ENCODE measurements at places on chromosomes 7 and 10.

- DNase-seq: no peak
Observed at GRCh38 chr10:87590705-87591588, 68.7 kb upstream of the PAPSS2 start.

GRCh38 chr7:137992550-137993394 lies 9.1 kb downstream of the CREB3L2 start:
- no peak for DNase-seq

- DNase-seq: no peak
Observed at GRCh38 chr7:74199551-74200355, 10.1 kb upstream of the LAT2 start.

GRCh38 chr7:36614959-36615358 lies 109.3 kb downstream of the AOAH start:
- DNase-seq: no peak

DNA sequence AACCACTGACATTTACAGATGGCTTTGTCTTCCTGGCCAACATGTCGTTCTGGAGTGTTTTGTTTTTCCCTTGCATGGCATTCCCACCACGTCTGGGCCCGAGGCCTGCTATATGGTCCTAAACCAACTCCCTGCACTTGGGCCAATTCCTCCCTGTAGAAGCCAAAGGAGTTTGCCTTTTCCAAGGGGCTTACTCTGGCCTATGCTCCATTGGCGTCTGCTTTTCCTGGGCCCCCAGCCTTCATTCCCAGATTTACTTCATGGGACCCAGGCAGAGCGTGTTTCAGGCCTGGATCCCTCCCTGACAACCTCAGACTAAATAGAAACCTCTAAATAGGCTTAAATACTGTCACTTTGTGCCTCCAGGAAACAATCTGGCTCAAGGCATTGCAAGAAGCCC lies 60.7 kb downstream of the MINDY4 start:
- no peak for DNase-seq

DNA sequence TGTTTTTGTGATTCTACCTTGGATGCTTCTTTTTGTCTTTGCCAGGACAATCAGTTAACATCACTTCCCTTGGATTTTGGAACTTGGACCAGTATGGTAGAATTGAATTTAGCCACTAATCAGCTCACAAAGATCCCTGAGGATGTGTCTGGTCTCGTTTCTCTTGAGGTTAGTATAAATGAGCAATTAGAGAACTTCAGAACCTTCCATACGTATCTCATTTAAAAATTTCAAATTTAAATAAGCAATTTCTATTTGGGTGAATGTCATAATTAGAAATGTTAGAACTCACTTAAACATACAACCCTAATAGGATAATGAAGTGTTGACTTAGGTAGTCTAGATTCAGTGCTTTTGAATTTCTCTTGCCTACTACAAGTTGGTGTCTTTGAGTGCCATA lies 69.3 kb upstream of the ADRA2A start:
- no peak for DNase-seq

DNA sequence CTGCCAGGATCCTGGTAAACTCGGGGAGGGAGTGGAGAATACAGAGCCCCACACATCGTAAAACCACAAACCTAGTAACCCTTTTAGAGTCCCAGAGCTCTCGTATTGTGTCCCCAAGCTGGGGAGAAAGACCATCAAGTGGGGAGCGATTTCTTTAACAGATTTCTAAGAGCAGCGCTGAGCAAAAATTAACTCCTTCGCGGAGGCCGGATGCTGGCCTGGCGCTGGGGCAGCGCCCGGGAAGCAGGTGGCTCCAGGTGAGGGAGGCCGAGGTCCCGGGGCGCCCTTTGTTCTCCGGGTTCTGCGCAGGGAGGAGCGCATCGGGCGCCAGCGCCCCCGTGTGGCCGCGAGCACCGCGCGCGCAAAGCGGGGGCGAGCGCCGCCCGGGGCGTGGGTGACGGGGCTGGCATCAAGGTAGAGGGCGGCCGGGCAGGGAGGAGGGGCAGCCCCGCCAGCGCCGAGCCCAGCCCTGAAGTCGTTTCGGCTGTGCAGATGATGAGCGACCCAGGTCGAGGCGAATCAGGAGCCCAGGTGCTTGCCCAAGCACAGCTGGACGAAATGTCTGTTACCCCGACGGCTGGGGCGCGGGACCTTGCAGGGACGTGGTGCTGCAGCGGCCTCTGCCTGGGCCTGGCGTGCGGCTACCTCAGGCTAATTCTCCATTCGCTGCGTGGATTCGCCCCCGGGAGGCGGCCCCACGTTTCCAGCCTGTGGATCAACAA lies 10.4 kb upstream of the FGFR2 start:
- no peak for DNase-seq

DNA sequence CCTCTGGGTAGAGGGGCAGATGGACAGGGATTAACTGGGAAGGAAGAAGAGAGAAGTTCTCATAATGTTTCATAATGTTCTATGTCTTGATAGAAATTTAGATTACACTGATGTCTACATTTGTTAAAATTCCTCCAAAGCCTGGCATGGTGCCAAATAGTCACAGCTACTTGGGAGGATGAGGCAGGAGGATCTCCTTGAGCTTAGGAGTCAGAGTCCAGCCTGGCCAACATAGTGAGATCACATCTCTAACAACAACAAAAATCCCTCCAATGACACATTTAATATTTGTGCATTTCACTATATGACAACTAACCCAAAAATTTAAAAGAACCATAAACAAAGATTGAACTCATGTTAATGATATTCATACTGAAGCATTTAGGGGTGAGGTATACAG lies 33.0 kb upstream of the PPP1R3C start:
- no peak for DNase-seq

- DNase-seq: no peak
Observed at GRCh38 chr7:27933671-27934565, 194.0 kb downstream of the TAX1BP1 start.

- DNase-seq: no peak
Observed at GRCh38 chr7:130732980-130733930, 752 bp downstream of the KLF14 start.

- no peak for DNase-seq
Observed at GRCh38 chr10:2401459-2401858, 664.1 kb upstream of the ADARB2 start.

DNA sequence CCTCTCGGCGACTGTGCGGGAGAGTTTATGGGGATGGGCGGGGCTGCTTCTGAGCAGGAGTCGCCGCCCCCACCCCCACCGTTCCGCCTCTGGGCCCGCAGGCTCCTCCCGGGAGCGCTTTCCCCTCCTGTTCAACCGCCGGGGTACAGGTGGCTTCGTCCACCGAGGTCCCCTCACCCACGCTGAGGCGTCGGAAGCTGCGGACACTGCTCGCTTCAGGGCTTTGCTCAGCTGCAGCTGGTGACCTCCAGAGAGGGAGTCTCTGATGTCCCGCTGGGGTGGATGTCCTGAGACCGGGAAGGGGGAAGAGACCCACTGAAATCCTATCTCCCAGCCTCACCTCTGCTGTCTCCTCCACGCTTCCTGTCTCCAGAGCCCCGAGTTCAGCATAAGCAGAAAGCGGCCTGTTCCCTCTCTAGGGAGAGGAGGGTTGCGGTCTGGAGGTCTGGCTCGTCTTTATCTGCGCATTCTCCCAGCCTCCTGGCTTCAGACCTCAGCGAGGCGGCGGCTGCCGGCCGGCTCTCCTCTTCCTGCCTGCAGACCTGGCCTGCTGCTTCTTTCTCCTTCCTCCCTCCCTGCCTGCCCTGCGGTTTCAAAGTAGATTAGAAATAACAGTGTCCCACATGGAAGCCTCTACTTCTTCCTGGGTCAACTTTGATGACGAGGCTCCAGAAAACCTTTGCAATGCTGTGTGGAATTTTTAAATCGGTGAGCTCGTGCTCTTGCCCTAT lies 1.8 kb downstream of the CYP2E1 start:
- no peak for DNase-seq

DNA sequence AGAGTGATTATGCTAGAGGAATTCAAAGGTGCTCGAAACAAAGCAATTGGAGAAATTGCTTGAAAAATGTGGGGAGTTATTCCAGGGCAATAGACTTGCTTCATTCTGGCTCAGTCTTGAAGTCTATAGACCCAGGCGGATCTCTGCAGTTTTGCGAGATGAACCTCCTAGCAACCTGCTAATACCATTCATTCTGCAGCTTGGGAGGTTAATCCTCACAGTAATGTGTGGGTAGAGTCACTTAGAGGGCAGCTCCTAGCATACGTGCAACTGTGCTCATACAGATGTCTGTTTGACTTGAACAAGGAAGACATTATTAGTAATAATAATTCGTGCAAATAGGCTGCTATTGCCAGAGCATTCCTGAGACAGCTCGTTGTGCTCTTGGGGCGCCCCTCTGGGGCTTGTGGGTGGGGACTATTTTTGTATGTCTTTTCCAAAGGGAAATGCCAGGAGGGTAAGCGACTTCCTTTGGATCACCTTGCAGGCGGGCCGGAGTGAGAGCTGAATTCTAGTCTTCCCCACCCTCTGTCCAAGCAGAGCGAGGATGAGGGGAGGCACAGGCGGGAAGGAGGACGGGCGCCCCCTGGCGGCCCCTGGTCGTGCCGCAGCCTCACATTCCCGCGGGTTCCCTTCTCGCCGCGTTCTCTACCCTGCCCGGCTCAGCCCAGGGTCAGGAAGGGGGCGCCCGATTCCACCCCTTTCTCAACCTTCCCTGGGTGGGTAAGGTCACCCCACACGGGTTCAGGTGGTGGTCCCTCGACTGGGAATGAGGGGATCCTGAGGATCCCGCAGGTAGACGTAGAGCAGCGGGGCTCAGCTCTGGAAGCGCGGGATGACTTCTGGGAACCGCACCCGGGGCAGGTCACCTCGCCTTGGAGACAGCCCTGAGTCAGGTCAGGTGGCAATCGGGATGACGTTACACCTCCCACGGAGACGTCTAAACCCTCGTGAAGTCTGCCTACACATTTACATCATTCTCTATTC lies 241.5 kb downstream of the PHTF2 start:
- peak; percentile 15 for DNase-seq

GRCh38 chr7:80428161-80429054 lies 83.5 kb downstream of the GNAT3 start:
- DNase-seq: no peak

GRCh38 chr10:102647443-102648268 lies 3.4 kb downstream of the TRIM8 start:
- DNase-seq: no peak

- DNase-seq: no peak
Observed at GRCh38 chr7:75039166-75039565, 34.4 kb downstream of the RCC1L start.
